ENCODE measurements at places on chromosomes 2 and 18. TPM values are rescaled to one million over a fixed set of nuclear protein-coding genes. Genes with fewer than 3 reads are reported as not detected.

- DNase-seq: peak; percentile 17
Observed at GRCh38 chr2:118013221-118013723, 598 bp downstream of the CCDC93 start.

DNA sequence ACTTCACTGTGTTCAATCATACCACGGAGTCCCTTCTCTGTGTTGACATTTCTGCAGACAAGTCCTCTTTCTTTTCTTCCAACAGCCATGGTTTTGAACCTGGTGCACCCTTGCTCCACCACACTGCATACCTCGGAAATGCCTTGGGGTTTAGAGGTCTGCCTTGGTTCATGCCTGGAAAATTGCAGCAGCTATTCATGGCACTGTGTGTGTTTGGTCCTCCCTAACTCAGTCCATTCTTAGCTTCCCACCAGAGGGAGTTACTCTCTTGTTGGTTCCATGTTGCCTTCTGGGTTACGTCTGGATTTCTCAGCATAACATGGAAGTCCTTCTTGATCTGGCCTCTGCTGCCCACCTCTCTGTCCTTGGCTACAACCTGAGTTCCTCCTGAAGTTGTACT, 206.0 kb downstream of the FHOD3 start:
- no peak for DNase-seq

DNA sequence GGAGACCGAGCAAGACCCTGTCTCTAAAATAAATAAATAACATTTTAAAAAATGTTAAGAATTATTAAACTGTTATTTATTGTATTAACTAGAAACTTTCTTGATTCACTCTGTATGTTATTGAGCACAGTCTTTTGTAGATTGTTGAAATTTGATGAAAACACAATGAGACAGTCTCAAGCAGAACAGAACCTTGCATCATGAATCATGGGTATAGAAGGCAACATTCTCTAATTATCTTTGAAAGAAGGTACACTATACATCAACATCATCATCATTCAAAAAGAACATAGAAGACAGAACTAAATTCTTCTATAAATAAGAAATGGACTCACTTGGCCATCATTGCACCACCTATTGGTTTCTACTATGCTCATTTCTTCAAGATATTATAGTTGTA, 67.7 kb downstream of the SLC8A1 start:
- no peak for DNase-seq

GRCh38 chr2:39981883-39982311, 202.8 kb upstream of the THUMPD2 start:
- no peak for DNase-seq

DNA sequence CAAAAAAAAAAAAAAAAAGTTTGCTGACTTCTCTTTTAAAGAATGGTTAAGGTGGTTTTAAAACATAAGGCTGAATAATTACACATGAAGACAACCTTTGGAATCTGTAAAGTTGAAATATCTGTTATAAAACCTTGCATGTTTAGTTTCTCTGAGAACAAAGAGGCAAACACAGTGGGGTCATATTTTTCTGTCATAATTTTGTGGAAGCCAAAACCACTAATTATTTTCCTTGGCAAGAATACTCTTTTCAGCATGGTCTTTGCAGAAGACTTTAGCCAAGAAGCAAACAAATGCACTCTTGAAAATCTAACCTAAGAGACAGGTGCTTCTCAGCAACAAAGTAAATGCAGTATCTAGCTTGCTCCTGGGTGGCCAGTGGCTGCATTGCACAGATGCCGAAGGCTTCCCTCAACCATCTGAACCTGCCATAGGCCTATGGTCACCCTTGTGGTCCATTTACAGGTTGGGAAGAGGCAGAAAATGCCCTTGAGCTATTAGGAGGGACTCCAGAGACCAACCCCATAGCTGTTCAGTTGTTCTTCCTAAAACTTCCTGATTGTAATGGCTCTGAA, 44.8 kb downstream of the ZAP70 start:
- DNase-seq: no peak

Gene PTPRM
- 3.7 TPM for total RNA-seq

All from Caki2 (cell line).